Memory B cell (primary cell): ENCODE measurements at places on chromosomes 6 and 20.

DNA sequence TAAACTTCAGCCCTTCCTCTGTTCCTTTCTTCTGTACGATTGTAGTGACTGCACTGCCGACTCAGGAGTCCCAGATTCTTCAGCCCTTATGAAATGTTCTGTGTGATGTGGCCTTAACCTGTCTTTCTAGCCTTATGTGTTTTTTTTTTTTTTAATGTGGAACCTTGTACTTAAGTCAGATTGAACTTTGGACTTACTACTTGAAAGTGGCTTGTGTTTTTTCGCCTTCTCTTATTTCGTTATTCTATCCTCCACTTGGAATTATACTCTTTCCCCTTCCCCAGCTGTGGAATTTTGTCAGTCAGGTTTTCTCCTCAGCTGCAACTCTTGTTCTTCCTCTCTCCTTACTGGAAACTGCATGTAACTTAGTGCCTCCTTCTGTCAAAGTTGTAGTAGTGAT, 8.8 kb downstream of the CEP43 start:
- no peak for DNase-seq

GRCh38 chr20:58260006-58260405, 31.6 kb upstream of the ANKRD60 start:
- no peak for DNase-seq

DNA sequence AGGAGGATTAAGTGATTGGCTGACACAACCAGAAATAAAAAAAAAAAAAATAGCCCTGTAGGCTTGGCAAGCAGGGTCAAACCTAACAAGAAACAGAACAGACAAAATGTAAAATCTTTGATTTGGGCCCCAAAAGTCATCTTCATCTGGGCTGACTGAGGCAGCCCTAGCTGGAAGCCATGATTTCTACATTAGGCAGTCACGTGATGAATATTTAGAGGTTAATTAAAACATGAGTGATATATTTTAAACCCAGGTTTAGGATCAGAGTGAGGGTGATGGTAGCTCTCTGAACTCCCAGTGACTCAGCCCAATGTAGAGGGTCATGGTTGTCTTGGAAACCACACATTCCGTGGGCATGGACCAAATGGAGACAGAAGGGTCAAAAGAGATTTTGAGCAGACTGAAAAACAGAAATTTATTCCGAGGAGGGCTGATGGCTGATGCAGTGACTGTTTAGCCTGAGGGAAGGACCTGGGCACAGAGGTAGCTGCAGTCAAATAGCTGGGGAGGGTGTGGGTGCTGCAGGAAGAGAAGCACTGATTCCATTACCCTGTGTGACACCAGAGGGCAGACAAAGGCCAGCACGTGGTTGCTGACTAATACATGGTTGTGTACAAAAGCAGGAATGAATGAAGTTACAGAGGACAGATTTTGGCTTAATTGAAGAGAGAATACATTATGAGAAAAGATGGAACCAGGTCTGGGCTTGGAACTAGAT, 573.1 kb upstream of the CHD6 start:
- no peak for DNase-seq

GRCh38 chr6:154504102-154504501, 6.4 kb downstream of the CNKSR3 start:
- no peak for DNase-seq

- no peak for DNase-seq
Measured at GRCh38 chr6:21668795-21669194, 75.2 kb downstream of the SOX4 start.

DNA sequence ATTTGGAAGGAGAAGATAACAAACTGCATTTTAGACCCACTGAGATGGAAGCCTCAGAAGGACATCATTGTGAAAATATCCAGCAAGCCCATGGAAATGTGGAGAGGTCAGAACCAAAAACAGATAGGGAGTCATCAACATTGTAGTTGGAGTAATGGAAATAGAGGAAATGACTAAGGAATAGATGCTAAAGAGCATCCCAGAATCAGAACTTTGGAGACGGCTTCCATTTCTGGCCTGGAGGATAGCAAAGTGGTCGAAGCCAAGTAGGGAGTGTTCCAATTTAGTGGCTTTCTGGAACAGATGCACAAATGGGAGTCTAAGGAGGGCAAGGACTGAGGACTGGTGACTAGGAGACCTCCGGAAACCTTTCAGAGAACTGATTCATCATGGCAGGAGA, 3.6 kb downstream of the BEND6 start:
- no peak for DNase-seq

DNA sequence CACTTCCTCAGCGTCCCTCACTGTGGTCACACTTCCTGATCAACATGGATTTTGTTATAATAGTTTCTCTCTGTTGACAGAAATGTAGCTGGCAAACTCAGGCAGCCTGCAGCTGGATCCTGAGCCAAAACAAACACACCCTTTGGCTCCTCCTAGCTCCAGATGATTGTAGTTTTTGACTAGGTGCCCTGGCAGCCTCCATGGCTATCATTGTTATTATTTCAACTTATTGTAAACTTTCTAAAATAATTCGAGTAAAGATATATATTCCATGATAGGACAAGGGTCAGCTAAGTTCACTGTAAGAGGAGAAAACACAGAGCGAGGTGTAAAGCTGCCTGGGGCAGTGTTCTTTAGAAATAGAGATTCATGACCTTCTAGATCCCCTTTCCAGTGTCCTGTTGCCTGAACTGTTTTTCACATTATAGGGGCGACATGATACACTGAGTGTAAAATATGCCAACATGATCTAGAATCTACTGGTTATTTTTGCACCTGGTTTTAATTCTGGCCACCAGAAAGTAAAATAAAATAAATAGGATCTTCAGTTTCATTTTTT, 98.2 kb upstream of the HDGFL1 start:
- no peak for DNase-seq

DNA sequence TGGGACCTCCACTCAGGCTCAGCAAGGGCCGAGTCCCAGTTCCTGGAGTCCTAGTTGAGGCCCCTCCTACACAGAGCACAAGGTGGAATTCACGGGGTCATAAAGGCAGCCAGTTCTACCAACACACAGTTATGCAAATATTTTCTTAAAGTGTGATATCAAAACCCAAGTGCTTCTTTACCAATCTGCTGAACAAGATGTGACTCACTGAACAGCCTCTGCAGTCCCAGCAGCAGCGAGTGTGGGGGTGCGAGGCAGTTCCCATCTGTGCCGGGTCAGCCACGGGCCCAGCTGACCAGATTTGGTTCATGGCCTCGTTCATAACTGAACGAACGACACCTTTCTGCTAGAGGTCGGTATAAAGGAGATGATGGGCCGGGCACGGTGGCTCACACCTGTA, 4.5 kb upstream of the TCEA2 start:
- DNase-seq: no peak

DNA sequence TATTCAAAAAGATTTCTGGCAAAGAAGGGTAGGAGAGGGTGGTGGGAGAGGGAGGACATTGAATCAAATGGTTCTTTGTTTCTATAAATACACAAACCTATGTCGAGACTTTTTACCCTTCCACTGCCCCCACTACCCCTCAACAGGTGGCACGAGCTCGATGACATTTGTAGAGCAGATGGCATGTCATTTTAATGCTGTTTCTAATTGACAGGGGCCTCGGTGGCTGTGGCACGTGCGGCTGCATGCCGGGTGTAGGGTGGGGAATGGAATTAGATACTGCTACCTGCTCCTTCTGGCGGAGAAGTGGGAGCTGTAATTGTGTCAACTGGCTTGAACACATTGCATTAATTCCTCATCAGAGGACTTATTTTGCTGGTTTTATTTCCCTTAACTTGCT, 29.1 kb upstream of the SASH1 start:
- DNase-seq: no peak

DNA sequence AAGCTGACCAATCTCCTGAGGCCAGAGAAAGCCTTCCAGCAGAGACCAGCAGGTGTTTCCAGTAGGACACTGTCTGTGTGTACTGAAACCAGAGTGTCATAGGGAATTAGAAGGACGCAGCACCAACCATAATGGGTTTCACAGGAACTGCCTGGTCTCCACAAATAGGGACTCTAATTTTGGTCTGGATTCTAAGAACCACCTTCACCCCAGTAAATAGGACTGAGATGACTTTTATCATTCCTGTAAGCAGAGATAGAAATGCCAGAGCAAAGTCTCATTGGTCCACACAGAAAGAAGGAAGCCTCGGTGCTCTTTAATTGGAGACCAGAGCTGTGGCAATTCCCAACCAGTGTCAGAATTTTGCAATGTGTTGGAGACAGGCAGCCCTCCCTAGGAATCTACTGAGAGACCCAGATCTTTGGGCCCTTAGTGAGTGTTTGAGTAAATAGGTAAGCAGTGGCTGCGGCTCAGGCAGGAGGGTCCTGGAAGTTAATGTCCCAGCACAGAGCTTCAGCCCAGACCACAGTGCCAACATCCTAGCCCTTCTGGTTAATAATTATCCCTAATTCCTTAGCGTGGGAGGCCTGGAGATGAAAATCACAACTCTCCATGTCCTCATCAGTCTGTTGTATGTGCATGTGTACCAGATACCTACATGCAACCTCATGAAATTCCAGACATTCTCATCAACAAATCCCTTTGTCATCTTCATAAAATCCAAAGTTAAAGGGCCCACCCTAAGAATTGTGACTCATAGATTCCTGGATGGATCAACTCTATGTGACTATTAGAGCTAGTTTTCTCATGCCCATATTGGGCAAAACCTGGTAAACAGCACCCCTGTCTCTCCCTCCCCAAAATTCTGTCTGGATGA, 81.2 kb downstream of the UNC5CL start:
- DNase-seq: no peak

DNA sequence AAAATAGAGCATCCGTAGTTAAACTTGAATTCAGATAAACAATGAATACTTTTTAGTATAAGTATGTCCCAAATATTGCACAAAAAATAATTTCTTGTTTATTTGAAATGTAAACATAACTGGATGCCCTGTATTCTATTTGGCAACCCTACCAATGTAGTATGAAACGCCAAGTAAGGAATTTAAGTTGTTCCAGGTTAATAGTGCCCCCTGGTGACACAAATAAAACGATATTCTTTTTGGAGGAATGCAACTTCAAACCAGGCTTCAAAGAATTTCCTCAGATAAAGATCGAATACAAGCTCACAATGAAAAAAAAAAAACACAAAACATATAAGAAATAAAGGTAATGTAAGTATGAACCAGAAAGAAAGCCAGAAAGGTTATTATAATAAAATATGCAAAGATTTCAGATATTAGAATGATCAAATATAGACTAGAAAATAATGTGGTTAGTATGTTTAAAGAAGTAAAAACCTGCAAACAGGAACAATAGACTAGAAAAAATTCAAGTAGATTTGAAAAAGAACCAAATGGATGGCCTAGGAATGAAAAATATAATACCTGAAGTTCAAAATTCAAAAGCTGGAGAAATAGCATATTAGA, 18.4 kb upstream of the AKAP7 start:
- no peak for DNase-seq

- no peak for DNase-seq
Measured at GRCh38 chr6:107654764-107655163, 164.8 kb downstream of the SOBP start.

DNA sequence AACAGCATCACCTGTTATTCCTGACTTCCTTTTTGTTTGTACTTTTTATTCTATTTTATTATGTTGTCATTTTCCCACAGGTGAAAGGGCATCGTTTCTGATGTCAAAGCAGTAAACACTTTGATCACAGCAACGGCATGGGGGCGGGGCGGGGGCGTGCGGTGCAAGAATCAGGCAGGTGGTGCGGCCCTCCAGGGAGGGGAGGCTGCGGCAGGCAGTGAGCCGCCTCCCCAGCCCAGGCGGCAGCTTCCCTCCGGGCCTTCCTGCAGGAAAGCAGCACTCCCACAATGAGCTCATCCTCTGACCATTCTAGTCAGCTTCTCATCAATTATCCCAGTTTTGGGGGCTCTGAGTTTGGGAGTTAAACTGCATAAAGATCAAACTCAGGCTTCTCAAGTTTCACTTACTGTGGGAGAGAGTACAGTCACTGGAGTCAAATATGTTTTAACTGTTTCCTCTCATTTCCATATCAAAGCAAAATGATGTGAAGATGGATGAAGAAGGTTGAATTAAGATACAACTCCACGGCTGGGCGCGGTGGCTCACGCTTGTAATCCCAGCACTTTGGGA, 608.4 kb upstream of the AGPAT4 start:
- DNase-seq: no peak

- DNase-seq: no peak
Measured at GRCh38 chr6:36906539-36907325, 21.0 kb downstream of the C6orf89 start.

- DNase-seq: no peak
Measured at GRCh38 chr20:25072226-25072811, 9.6 kb downstream of the VSX1 start.

DNA sequence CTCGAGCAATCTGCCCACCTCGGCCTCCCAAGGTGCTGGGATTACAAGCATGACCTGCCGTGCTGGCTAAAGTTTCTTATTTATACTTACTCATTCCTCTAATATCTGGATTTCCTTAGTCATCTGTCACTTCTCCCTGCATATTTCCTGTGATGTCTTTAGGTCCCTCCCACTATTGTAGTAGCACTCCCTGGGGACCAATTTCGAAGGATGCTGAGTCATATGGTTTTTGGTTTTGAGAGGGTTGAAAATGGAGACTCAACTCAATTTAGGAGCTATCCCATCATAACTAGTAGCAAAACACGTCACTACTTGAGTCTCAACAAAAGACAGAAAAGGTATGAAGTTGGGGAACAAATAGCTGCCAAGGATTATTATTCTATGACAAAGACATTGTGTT, 20.2 kb downstream of the MCUR1 start:
- DNase-seq: no peak

DNA sequence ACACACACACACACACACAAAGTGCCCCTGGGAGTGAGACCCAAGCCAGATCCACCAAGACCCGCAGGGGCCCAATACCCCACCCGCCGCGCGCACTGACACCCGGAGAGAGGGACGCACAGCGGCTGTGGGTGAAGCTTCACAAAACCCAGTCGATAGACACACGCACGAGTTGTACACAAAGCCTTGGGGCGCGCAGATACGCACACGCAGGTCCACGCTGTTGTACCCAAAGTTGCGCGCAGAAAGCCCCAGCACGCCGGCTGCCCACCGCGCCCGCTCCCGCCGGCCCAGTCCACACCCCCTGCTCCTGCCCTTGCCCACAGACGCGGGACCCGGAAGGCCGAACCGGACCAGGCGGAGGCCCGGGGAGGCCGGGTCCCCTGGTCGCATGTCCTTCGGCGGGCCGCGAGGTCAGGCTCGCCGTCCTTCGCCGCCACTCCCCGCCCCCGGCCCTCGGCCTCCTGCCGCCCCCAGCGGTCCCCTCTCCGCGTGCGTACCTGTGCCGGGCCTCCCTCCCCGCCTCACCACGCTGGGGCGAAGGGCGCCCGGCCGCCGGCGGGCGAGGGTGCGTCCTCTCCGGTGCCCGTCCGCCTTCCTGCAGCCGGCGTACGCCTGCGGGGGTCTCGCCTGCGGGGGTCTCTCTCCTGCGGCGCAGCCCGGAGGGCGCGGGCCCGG, at the start of gene TMEM74B:
Gene TMEM74B, minus strand, starts transcription at position 344 of the 678 bp plus-strand sequence. CDS start 1,180 bp downstream, outside the sequence.
- DNase-seq: no peak
